Renal cortex interstitium (tissue), 15 donors: ENCODE measurements at places on chromosomes 2 and 18.

GRCh38 chr2:196925768-196926561, 542 bp downstream of the PGAP1 start:
- DNase-seq, result peak; percentile 26

DNA sequence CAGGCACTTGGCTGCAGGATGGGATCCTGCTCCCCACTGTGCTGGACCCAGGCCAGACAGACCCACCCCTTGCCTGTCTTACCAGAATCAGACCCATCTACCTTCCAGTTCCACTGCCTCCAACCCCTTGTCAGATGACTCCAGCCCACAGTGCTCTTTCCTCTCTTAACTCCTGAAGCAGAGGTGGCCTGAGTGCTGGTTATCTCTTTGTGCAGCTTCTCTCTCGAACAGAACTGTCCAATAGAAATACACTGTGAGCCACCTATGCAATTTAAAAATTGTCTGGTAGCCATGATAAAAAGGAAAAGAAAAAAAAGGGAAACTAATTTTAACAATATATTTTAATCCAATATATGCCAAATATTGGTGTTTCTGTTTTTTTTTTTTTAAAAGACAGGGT, 160.2 kb upstream of the SMAD2 start:
- DNase-seq, result no peak

DNA sequence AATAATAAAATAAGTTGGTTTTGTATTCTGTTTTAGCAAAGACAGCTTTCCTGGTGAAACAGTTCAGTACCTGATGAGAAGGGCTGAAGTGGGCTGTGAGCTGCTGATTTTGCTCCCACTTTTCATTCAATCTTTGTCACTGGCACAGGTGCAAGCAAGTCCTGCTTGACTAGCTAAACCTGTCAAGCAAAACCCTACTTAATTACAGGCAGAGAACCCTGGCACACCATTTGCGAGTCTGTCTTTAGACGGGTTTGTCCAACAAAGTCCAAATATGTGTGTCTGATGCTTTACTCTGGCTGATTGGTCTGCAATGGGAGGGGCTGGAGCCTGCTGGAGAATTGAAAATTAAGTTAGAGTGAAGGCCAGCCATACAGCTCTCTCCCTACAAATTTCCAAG, 267.2 kb downstream of the EPHA4 start:
- DNase-seq, result no peak

- no peak for DNase-seq
Measured at GRCh38 chr18:80034852-80035406, 695 bp downstream of the RBFA start.

DNA sequence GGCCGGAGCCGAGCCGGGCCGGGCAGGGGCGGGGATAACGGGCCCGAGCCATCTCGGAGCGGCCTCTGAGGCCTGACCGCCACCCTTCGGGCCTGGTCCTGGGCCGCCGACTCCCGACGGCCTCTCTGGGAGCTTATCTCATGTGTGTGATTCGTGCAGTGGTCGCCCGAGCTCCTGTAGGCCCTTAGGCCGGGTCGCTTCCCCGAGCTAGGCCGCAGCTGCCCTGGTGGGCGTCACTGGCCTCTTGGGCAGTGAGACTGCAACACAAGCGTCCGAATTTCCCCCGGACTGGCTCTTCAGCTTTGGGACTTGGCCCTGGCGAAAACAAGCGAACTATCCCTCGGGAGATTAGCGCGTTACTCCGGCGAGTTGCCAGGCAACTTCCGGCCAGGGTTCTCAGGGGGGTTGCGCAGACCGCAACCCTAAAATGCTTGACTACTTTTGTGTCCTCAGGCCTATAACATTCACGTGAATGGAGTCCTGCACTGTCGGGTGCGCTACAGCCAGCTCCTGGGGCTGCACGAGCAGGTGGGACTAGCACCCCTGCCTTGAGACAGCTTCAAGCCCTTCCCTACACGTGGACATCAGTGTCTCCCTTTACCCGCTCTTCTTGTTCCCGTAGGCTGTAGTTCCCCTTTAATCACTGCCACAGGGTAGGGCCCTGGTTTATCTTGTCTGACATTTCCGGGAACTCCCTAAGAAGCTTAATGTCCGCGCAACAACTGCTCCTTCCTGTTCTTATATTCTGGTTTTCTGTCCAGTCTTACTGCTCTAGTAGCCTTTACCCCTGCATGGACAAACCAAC, 602 bp downstream of the SNX17 start:
- no peak for DNase-seq

GRCh38 chr2:144443837-144444817, 75.8 kb downstream of the ZEB2 start:
- DNase-seq, result no peak

- no peak for DNase-seq
Measured at GRCh38 chr18:45774065-45774521, 50.1 kb downstream of the SLC14A1 start.
